ENCODE measurements at places on chromosomes 2 and 18. TPM values are rescaled to one million over a fixed set of nuclear protein-coding genes. Genes with fewer than 3 reads are reported as not detected.
A peak's percentile ranks its signal among the peaks of the same experiment; 100 is the strongest.

Gene CACNB4
- total RNA-seq, result 0.36 TPM

DNA sequence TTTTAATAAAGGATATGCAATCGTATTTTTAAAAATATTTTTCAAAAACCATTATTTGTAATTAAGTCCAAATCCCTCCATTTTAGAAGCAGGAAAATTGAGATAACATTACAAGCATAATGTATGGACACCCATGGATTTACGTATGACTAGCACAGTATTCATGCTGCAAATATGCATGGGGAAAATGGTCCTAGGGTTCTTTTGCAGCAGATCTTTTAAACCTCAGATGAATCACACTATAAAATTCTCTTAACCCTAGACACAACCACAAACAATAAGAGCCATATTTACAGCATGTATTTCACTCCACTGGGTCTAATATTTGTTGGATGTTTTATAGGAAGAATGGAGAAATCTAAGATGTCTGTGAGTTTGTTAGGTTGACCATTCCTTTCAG is 453.4 kb downstream of the TGIF1 start:
- DNase-seq, result peak; percentile 98

DNA sequence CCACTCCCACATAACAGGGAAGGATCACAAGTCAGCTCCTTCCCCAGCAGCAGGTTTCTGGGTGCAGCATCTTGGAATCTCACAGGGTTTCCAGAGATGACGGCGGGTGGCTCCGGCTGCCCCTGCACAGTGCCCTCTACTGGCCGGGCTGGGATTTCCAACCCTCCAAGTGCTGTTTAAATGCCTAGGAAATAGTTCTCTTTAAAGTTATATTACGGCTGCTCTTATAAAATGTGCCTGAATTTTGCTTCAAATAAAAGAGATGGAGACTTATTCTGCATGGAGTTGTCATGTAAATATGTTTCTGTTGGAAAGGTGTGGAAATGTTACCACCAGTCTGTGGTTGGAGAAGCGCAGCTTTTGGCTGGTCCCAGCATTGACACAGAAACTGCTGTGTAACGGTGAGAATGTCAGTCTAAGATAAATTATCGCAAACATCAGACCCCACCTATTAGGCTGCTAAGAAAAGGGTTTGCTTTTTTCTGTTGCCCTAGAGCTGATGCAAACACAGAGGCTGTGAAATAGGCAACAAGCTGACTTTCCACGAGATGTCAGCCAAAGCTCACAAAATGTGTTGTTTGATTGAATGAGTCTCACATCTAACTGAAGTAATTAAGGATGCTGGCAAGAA is 3.3 kb upstream of the HJURP start:
- no peak for DNase-seq

- DNase-seq, result no peak
Measured at GRCh38 chr2:197740200-197740599, 35.0 kb downstream of the MARS2 start.

- DNase-seq, result no peak
Measured at GRCh38 chr2:19811186-19811585, 90.6 kb downstream of the TTC32 start.

DNA sequence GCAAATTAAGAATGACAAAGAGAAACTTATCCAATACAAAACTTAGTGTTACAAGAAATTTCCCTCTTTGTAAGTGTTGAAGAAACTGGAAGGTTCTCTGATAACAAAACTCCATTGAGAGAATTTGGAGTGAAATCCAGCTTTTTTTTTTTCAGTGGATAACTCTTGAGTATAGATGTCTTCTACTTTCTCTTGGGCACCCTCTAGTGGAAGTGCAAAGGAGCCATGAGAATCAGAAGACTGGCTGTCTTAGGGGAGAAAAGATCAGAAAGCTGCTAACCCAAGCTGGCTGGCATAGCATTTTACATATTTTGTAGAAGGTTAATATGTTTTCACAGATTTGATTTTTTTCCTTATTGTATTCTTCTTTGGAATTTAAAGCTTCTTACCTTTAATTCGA is 138.8 kb upstream of the SATB2 start:
- DNase-seq, result peak; percentile 2

DNA sequence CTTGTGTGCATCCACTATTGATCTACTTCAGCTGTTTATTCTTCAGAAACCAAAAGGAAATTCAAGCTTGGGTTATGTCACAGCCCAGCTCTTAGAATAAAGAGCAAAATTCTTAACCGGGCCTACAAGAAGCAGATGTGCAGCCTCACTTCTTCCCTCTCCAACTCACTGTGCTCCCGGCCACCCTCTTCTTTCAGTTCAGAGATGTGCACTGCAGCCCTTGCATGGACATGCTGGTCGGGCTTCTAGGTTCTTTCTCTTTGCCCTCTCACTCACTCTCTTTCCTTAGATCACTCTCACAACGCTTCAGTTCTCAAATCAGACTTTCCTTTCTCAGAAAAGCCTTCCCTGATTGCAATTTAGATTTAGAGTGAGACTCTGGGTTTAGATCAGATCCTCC is 104.1 kb downstream of the CHN1 start:
- peak; percentile 36 for DNase-seq

DNA sequence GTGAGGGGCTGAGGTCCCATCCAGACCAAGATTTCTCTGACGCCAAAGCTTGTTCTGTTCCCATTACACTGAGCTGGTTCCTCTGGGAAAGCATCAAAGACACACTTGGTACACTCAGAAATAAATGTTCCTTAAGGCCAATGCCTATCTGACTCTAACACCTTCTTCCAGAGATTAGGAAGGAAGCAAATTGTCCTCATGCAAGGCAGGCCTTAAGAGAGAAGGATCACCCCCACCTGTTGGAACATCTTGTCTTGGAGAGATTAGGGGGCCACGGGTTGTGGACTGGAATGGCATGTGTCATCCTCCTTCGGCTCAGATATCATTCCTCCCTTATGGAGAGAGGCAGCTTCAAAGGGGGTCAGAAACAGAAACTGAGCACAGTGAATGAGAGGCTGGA is 100.2 kb downstream of the ANKRD44 start:
- no peak for DNase-seq

GRCh38 chr2:10544252-10544651 is 96.1 kb upstream of the ODC1 start:
- no peak for DNase-seq

All from IMR-90 (cell line).